Urothelium cell line (cell line): ENCODE measurements at places on chromosomes 16 and 17.

- no peak for DNase-seq
Measured at GRCh38 chr16:71536752-71537499, 10.7 kb downstream of the CHST4 start.

DNA sequence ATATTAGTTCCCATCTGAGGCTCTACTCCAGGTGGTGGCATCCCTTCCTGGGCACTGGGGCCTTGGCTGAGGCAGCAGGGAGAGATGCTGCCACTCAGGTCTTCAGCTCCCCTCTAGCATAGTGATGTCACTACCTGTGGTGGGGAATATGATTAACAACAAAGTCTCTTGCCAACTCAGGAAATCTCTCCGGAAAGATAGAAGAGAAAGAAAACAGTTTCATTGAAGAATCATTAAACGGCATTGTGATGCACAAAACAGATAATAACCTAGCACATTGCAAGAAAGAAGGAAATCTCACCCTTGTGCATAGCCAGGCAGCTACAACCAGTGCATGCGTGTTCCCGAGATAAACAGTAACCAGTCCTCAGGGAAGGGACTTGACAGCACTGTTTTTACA lies 12.2 kb upstream of the ZNF267 start:
- DNase-seq: no peak

DNA sequence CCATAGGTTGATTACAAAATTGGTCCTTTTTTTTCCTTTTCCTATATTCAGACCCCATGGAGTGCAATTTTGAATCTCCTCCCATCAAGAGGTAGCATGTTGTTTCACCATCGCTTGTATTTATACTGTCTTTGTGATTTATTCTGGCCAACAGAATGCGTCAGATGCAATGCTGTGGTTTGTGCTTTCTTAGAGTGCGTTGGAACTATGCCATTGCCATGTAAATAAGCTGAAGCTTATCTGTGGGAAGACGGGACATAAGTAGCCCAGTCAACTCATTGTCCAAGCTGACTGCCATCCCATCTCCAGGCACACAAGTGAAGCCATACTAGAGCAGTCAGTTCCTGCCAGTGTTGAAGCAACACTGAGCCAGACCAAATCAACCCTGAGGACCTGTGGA lies 1339.3 kb upstream of the GOT2 start:
- DNase-seq: no peak

GRCh38 chr16:732936-733335 lies 6.0 kb downstream of the HAGHL start:
- no peak for DNase-seq
